ENCODE measurements at places on chromosomes 16 and 17. TPM values are rescaled to one million over a fixed set of nuclear protein-coding genes. Genes with fewer than 3 reads are reported as not detected.

OR4D1 gene
- total RNA-seq = not detected

MPO gene
- not detected for total RNA-seq

CDC27 gene
- total RNA-seq = 106 TPM

PYCARD gene
- 103 TPM for total RNA-seq

NPIPA5 gene
- total RNA-seq = 3.1 TPM

FBXW10 gene
- under 0.01 TPM for total RNA-seq

TBC1D3K gene
- not detected for total RNA-seq

SOST gene
- total RNA-seq = not detected

UBALD2 gene
- 7.3 TPM for total RNA-seq

HLF gene
- total RNA-seq = 0.51 TPM

NXN gene
- total RNA-seq = 53.8 TPM

GUCY2D gene
- total RNA-seq = not detected

GRCh38 chr16:2019518-2019920 lies at the start of gene NPW:
NPW (plus strand) TSS chr16:2019785.
- DNase-seq = no peak

DNA sequence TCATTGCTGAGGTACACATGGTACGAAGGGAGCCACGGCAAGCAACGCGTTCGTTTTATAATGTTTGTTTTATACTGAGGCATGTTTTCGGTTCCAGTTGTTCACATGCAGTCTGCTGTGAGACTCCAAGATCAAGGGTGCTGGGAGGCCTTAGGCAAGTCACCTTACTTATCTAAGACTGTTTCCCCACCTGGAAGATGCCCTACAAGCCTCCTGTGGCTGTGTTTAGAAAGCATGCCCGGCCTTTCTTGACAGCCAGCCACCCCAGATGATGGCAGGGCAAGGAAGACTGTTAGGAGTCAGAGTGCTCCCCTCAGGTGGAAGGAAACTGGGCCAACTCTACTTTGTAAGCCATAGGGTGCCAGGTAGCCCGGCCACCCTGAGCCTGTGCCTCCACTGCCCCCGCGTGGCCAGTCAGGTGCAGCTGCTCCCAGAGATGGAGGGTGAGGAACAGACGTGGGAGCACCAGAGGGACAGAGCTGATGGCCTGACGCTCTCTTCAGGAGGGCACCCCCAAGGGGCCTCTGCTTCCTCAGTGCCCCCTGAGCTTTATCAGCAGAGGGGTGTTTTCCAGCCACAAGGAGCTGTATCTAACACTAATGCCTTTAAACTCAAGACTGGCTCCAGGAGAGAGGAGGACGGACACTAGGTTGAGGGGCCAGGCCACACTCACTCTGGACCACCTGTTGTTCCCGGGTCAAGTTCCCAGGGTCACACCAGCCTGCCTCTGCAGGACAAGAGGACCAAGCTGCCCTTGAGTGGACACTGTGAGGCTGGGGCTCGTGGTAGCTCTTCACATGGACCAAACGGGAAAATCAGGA lies 5.4 kb downstream of the NAT9 start:
- DNase-seq = no peak

GRCh38 chr16:89798832-89799370 lies 17.5 kb downstream of the FANCA start:
- no peak for DNase-seq

DNA sequence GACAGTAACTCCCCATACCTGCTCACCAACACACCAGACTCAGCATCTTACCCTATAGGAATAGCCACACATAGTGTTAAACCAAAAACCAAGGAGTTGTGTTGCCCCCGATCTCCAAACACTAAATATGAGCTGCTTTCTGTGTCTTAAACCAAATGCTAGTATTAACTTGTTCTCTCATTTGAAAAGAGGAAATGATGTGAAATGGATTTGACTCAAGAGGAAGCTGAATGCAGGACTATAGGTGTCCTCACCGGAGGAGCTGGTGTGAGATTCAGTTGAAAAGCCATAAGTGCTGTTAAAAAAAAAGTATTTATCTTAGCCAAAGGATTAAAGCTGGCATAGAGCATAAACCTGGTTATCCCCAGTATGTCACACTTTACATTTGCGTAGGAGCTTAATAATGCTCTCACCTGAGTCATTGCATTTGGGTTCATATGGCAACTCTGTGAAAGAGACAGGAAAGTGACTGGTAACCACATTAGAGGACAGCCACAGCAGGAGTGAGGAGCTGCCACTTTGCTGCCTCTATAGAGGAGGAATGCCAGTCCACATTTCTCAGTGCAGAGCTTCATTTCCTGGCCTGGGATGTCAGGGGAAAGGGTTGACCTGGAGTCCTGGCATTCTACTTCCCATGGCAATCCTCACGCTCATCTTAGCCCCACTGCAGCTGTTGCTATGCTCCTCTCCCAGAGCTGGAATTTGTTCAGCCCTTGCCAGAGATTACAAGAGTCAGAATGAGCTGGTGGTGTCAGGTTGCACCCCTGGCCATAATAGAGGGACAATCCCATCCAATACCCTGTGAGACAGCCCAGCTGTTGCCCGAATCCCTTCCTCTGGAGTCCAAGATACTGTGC lies 143.3 kb upstream of the ANKFN1 start:
- DNase-seq = no peak

GRCh38 chr17:1730326-1731193 lies 6.1 kb downstream of the WDR81 start:
- DNase-seq = peak; percentile 94

- DNase-seq = no peak
These were observed 56.8 kb downstream of the ARHGAP23 start for GRCh38 chr17:38485146-38485468.

DNA sequence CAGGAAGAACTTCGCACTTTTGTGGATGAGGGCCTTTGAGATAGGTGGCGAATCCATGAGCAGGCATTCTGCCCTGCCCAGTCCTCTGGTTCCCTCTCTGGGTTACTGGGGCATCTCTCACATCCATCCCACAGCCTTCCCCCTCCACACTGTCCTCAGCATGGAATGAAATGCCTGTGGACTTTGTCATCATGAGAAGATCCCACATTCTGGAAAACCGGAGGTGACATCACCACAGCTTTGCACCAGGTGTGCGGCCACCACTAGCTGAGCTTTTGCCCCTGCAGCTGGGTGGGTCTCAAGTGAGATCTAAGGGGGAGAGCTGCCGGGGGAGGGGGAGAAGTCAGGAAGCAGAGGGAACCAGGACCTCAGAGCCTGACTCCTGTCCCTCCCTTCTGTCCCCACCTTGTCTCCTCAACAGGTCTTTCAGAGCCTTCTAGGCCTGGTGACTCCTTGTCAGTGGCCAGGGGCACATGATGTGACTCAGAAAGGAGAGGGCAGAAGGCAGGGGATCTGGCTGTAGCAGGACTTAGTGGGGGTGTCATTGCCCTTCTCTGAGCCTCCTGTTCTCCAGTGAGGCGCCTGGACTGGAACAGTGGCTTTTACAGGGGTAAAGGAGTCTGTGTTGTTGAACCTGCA lies 40.0 kb upstream of the DLX4 start:
- DNase-seq = no peak

GRCh38 chr17:8918807-8919465 lies 46.6 kb downstream of the PIK3R5 start:
- peak; percentile 8 for DNase-seq

GRCh38 chr16:66617010-66617434 lies 12.5 kb downstream of the CMTM3 start:
- peak; percentile 46 for DNase-seq

- DNase-seq = peak; percentile 12
These were observed 191.1 kb downstream of the C16orf78 start for GRCh38 chr16:49564496-49565229.

- DNase-seq = no peak
These were observed 50.2 kb downstream of the NKD1 start for GRCh38 chr16:50598256-50598894.

DNA sequence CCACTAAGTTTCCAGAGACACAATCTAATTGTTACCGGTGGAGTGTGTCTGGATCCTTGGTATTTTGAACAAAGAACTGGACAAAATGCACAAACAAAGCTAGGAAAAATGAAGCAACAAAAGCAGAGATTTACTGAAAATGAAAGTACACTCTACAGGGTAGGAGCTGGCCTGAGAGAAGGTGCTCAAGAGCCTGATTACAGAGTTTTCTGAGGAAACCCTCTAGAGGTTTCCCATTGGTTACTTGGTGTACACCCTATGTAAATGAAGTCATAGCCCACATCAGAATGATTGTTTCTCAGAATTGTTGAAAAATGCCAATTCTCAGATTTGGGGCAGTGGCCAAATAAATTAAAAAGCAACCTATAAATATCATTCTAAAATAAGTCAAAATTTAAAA lies 436.4 kb downstream of the KCNJ18 start:
- no peak for DNase-seq

GRCh38 chr16:22214889-22215288 lies 8.8 kb downstream of the EEF2K start:
- no peak for DNase-seq

DNA sequence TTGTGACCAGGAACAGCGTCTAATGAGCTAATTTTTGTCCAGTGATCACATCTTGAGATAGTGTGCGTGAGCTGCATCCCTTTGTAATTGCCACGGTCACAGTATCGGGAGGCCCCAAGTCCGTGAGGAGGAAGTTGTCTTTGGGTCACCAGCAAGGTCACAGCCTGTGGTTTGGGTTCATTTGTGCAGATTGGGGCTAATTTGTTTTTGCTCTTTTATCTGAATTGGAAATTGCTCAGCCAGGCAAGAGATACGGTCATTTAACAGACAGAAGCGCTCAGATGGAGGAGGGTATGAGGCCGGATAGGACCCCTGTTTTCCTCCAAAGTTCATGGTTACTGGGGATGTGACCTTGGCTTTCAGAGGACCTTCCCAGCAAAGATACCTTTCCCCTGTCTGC lies 174.1 kb downstream of the SNX29 start:
- no peak for DNase-seq

DNA sequence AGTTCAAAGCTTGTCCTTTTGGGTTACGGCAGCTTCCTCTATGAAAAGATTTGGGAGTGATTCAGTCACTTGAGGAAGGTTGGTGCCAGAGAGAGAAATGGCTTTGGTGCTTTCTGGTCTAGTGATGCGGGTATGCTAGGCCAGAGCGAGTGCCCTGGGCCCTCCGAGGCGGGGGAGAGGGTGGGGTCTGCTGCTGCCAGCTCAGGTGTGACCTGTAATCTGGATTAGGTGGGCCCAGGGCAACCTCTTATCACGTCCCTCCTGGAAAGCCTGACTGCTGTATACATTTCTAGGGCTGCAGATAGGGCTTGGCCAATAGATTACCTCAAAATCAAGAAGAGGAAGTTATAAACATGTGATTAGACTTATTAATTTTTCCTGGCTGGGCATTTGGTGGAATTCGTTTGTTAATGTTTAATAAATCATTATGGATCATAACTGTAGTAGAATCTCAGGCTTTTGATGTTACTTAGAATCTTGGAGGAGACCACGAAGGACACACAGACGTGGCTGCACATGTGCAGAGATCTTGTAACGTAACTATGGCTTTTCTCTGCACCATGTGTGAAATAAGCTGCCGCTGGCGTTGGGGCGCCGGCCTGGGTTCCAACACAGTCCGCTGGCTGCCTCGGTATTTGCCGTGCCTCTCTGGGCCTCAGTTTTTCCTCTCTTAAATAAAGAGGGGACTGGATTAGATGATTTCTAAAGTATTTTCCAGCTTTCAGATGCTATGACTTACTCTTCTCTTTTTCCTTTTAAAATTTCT lies 1.2 kb downstream of the IRF8 start:
- no peak for DNase-seq

DNA sequence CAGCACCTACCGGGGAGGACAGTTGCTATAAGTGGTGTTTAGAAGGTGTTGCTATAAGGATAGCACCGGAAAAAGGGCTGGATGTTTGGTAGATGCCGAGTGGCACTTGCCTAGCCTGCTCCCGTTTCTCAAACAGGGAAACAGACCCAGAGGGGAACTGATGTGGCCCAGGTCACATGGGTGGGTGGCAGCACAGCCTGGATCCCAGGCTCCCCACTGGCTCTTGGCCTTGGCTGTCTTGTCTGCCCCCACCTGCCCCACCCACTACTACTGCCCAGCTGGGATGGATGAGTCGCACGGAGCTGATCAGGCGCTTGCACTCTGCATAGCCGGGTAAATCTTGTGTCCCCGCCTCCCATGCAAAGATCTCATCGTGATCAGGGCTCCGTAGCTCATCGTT lies 7.2 kb downstream of the SMTNL2 start:
- DNase-seq = peak; percentile 69
